ENCODE measurements at places on chromosomes 7 and 10. TPM values are rescaled to one million over a fixed set of nuclear protein-coding genes. Genes with fewer than 3 reads are reported as not detected.
A peak's percentile ranks its signal among the peaks of the same experiment; 100 is the strongest.

DNA sequence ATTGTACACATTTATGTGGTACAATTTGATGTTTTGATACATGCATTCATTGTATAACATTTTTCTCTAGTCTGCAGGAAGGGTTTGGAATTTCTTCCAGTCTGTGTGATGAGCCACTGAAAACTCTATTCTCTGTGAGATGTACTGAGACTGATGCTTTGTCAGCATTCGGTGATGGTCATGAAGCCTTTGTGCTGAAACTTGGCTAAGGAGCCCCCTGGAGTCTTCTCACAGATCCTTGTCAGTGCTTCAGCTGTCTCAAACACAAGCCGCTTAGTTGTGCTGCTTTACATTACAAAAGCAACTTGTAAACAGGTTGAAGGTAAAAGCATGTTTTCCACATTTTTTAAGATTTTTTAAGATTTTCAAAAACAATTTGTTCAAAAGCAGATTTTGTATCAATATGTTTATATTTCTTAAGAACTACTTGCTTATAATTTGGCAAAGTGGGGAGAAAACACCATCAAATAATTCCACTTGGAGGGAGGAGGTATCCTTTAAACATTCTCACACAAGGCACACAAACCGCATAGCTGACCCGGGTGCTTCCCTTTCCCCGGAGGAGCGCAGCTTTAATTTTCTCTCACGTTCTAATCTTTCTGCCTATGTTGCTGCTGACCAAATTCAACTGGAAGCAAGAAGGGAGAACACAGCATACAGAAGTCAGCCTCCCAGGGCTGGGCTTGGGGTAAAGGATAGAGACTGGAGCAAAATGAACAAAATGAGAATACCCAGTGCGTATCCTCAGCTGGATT is 249.8 kb upstream of the VSTM2A start:
- DNase-seq: no peak

The WAPL gene
- total RNA-seq: 43.6 TPM

GRCh38 chr7:4460597-4460996 is 221.5 kb upstream of the FOXK1 start:
- DNase-seq: no peak

DNA sequence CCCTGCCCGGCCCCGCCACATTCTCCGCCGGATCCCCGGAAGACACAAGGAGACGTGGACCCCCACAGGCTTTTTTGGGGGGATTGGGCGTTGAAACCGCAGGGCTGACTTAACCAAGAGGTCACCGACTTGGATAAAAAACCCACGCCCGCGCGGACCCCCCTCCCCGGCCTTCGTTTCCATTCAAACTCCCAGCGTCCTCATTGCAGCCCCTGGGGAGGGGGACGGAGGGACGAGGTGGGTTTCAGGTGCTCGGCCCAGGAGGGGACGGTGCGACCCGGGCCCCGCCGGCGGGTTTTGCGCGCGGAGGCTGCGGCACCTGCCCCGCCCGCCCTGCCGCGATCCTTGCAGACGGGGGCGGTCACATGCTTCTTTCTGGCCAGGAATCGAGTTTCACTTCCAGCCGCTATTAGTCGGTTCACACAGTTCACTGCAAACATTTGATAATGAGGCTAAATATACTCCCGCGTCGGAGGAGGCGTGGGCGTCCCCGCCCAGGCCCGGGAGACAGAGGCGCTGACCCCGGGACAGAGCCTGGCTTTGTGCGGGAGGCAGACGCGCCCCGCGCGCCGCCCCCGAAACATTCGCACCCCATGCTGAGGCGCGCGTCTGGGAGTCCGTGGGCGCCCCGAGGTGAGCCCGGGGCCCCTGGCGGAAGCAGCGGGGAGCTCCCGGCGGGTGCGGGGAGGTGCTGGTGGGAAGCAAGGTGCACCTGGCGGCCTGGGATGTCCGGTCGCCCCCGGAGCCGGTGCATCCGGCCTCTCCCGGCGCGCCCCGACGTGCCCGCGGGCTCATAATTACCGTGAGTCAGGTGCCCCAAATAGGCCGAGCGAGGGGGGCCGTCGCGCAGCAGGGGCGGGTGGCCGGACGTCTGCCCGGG is 2.7 kb upstream of the PDGFA start:
- DNase-seq: peak; percentile 40

DNA sequence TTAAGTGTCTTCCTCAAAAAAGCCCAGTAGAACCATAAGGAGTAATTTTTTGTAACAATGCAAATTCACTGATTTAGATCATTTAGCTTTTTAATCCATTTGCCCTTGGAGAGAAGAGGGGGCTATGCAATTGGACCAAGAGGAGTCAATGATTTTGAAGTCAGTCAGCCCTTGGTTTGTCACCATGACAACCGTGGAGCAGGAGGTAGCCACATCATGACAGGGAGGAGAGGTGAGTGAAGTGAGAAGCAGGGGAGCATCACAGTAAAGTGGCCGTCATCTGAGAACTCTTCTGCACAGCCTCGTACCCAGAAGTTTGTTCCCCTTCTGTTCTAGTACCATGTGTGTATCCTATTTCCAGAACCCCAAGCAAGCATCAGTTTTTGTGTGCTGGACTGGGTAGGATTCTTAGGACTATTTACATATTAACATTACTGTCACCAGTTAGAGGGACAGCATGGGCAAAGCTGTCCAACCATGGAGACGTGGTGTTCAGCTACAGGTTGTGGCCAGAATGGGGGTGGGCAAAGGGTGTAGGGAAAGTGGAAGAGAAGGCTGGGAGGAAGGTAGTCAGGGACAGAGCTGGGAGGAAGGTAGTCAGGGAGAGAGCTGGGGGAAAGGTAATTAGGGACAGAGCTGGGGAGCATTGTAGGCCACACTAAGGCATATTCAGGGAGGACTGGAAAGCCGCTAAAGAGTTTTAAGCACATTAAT is 13.1 kb downstream of the UBE3C start:
- DNase-seq: no peak

The MMP21 gene
- total RNA-seq: not detected

DNA sequence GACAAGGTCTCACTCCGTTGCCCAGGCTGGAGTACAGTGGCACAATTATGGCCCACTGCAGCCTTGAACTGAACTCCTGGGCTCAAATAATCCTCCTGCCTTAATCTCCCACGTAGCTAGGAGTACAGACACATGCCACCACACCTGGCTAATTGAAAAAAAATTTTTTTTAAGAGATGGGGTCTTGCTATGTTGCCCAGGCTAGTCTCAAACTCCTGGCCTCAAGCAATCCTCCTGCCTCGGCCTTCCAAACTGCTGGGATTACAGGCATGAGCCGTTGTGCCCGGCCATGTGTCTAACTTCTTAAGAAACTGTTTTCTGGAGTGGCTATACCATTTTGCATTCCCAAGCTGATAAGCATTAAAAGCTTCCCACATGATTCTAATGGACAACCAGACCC is 9.5 kb upstream of the EFCAB10 start:
- DNase-seq: no peak

DNA sequence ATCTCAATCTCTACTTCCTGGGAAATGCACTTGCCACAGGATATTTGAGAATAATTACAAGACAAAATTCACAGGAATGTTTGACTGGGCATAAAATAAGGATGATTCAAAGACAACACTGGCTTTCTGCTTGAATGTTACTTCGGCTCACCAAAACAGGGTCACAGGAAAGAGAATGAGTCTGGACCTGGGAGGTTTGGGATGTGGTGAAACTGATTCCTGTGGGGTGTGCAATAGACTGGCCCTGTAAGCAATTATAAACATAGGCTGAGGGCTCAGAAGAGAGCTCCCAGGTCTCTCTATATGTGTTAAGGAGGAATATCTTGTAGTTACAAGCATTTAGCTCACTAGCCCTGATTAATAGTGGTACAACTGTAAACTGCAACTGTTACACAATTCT is 613.9 kb upstream of the CELF2 start:
- DNase-seq: no peak

DNA sequence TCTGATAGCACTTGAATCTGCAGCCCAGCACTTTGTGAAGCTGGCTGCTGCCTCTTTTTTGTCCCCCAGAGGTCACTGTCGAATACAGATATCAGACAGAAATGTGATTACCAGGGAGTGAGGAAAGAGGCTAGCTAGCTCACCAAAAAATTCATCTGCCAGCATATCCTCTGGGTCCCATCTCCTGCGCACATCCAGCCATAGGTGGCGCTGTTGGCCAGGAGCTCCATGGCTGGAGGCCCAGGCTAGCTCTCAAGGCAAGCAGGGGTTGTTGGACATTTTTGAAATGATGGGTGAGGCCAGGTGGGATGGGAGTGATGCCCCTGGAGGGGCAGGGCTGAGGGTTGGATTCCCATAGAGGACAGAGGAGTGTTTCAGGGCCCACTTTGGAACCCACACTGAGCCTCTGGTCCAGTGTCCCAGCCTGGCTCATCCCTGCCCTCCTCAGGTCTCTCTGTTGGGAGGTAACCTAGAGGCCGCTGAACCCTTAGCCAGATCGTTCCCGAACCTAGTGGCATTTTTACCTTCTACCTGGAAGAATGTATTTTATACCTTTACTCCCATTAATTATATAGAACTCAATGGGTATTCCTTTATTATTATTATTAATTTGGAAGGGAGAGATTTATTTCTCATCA is 14.8 kb downstream of the DPCD start:
- peak; percentile 86 for DNase-seq
